ENCODE measurements at places on chromosomes 11 and 22. TPM values are rescaled to one million over a fixed set of nuclear protein-coding genes. Genes with fewer than 3 reads are reported as not detected.

Gene CASP4
- total RNA-seq, result 138 TPM

Gene IGLL1
- 2.3 TPM for total RNA-seq

Gene BMAL1
- total RNA-seq, result 41.0 TPM

Gene P2RY2
- not detected for total RNA-seq

Gene MS4A7
- not detected for total RNA-seq

Gene STK33
- total RNA-seq, result 0.18 TPM

Gene HOATZ
- not detected for total RNA-seq
